ENCODE measurements at places on chromosomes 7 and 10. TPM values are rescaled to one million over a fixed set of nuclear protein-coding genes. Genes with fewer than 3 reads are reported as not detected.
A peak's percentile ranks its signal among the peaks of the same experiment; 100 is the strongest.

DNA sequence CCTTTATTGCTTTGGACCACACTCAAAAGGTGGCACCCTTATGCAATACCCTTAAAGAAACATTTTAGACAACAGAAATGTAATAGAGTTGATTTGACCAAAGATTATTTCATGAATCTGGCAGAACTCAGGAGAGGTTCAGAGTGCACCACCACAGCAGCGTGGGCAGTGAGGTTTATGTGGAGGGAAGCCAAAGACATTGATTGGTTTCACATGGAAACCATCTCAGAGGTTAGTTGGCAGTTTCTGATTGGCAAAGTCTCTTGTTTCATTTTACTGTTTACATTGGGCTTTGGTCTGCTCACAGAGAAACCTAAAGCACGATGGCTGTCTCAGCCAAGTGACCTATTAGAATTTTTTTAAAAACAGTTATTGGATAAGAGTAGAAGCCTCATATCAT is 101.3 kb downstream of the SDHAF3 start:
- DNase-seq = no peak

DNA sequence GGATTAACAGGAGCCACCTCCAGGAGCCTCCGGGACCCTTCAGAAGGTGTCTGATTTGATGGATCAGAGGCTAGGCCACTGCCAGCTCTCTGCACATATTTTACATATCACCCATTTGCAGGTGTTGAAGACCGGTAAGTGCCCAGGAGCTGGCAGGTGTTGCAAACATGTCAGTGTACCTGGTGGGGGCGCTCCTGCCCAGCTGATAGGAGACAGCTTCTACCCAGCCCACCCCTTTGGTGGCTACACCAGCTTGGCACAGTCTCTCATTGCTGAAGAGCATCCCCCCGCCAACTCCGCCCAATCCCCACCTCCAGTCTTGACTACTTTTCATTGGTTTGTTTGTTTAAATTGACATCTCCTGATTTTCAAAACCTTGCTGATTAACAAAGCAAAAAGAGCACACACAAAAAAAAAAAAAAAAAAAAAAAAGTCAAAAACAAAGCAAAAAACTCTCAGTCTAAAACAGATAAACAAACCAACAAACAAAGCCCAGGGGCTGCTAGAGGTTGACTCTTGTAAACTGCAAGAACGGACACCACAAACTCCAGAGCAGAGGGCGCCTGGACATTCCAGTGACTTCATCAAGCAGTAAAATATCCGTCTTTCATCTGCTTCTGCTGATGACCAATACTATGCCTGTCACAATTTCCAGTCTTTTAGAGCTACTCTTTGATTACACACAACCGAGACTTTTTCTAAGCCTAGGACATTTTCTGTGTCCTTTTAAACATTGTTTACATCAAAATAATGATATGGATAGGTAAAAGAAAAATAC is 275.3 kb downstream of the NRG3 start:
- no peak for DNase-seq

- peak; percentile 90 for DNase-seq
Measured at GRCh38 chr10:103192451-103193106, 493 bp downstream of the NT5C2 start.

- DNase-seq = no peak
Measured at GRCh38 chr7:15016766-15017165, 114.2 kb upstream of the DGKB start.

DNA sequence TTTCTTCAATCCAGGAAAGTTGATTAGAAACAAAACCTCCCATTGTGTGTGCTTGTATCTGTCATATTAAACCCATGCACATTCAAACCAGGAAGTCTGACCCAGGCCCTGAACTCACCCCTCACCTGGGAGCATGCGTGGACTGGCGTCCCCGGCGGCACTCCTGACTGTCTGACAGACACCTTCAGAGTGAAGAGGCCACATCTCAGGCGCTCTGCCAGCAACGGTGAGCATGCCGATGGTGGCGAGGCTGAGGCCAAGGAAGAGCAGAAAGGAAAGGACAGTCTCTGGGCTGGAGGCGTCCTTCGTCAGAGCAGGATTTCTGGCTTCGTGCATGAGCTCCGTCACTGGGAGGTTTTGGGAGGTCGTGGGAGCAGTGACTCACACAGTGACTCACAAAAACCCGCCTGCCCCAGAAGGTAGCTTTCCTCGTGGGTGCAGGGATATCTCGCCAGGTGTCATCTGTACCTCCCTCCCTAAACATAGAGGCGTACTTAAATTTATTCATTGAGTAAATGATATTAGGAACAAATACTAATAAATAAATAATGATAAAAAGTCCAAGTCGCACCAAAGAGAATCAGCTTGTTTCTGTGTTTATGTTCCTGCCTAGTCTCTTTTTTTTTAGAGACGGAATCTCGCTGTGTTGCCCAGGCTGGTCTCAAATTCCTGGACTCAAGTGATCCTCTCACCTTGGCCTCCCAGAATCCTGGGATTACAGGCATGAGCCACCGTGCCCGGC is 13.5 kb downstream of the IQCE start:
- DNase-seq = no peak

DNA sequence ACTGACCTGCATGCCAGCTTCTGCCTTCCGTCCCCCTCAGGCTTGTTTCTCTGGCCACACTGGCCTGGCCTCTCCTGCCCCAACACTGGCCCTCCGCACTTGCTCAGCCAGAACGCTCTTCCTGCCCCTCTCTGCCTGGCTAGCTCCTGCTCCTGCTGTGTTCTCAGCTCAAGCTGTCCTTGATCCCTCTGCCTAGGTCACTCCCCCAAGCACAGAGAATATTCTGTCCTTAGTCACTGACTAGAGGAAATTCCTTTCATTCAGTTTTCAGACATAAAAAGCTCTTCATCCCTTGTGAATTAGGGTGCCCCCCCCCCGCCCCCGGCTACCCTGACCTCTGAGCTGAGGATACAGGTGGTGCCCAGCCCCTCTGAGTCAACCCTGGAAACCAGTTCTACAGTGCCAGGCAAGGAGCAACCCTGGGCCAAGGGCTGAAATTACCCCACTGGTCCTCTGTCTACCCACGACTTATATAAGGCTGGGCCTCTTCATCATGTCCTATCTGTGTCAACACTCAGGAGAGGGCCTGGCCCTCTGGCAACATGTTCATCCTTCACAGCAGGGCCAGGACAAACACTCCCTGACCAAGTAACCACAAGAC is 6.6 kb upstream of the SGPL1 start:
- no peak for DNase-seq

- DNase-seq = no peak
Measured at GRCh38 chr10:83978681-83979383, 160.5 kb upstream of the GHITM start.

- no peak for DNase-seq
Measured at GRCh38 chr10:128078136-128078969, 47.9 kb downstream of the MKI67 start.

DNA sequence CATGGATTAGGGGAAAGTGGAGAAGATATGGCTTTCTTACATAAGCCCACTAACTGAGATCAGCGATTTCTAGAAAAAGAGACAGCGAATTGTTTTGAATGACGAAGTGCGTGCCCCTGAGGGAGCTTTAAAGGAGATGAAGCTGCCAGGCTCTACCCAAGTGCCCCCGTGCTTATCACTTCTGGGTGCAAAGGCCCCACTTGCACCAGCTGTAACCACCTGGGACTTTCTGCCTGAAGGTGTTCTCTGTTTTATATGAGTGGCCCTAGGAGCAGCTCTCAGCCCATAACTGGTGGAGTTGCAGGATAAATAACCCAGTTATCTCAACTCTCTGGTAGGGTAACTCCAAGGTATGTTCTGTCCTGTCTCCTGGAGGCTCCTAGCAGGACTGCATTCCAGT is 20.4 kb upstream of the CARD11 start:
- no peak for DNase-seq

- DNase-seq = no peak
Measured at GRCh38 chr10:71432101-71432905, 35.6 kb downstream of the CDH23 start.

DNA sequence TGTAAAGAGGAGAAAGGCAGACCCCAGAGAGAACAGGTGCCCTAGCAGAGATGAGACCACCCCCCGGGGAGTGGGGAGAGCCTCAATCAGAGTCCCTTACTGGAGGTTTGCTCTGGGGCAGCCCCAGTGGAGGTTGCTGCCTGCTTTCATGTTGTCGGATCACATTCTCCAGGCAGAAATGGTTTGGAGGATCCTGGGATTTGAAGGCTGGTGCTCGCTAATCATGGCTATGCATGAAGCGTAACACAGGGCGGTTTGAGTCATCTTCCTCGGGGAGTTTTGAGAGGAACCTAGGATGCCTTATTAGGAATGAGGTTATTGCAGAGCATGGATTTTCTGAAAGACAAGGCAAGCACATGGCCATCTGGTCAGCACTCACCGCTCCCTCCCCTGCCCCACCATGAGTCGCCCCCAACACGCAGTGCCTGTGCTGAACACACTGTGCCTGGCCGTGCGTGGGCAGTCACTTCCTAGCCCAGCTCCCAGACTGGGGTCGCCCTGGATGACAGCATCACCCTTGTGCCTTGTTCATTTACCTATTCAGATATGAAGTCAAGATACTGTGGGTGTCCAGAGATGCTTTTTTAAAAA is 319.9 kb downstream of the DPP6 start:
- DNase-seq = no peak

- DNase-seq = no peak
Measured at GRCh38 chr7:29878081-29878688, 71.9 kb downstream of the WIPF3 start.

- DNase-seq = no peak
Measured at GRCh38 chr10:51748959-51749358, 49.6 kb upstream of the CSTF2T start.

- DNase-seq = no peak
Measured at GRCh38 chr7:27579565-27579964, 83.1 kb downstream of the HIBADH start.

- no peak for DNase-seq
Measured at GRCh38 chr10:97891497-97892167, 42.0 kb downstream of the GOLGA7B start.

DNA sequence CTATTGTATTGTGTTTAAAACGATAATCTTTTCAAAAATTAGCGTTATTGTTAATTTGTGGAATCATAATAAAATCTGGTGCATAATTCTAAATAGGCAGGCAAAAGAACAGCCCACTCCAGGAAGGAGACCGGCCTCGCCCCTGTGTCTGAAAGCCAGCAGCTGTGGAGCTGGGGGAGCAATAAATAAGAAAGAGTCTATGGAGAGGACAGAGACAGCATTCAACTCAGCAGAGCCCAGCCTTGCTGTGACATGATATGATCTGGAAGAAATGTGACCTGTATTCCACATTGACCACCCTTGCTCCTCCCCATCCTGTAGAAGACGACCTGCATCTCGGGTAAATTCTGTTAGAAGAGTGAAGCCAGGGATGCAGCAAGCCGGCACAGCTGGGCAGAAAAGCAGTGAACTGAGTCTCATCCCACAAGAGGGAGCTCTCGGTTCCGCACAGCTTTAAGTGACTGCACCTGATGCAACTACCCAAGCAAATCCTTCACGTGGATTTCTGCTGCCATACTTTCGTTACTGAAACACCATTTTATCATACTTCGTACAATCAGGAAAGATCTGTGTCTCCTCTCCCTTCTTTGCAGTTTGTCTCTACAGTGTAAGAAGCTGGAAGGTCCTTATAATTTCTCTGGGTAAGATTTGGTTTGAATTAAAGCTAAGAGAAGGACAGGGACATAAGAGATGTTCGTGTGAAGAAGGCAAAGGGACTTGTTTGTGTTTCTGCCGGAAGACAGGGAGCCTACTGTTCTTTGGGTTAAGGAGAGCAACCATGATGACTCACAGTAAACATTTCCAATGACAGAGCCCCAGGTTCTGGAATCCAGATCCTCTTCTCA is 427.1 kb downstream of the GPAM start:
- peak; percentile 27 for DNase-seq

GRCh38 chr7:155829796-155830470 is 17.7 kb upstream of the SHH start:
- peak; percentile 15 for DNase-seq

- peak; percentile 65 for DNase-seq
Measured at GRCh38 chr7:66099551-66100407, 14.9 kb upstream of the CRCP start.

GRCh38 chr7:13852281-13852968 is 137.0 kb downstream of the ETV1 start:
- DNase-seq = no peak

DNA sequence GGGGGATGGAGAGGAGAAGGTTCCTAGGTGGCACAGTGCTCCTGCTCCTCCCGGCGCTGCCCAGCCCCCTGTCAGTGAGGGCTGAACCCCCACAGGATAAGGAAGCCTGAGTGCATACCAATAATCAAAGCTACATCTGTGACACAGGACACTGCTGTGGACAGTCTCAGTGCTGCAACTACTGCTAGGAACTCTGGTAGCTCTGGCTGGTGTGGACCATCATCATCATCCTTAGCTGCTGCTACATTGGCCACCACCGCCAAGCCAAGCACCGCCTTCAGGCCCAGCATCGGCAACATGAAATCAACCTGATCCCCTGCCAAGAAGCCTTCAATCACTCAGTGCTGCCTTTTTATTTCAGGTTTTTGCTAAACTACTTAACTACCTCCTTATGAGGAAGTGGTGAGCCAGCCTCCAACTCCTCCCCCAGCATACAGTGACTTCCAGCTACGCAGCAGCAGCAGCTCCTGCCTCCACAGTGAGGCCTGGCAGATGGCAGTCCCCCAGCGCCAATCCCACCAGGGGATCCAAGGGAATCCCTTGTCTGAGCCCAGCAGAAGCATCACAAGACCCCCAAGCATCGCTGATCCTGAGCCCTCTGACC is 32.1 kb upstream of the SLC26A4 start:
- no peak for DNase-seq

DNA sequence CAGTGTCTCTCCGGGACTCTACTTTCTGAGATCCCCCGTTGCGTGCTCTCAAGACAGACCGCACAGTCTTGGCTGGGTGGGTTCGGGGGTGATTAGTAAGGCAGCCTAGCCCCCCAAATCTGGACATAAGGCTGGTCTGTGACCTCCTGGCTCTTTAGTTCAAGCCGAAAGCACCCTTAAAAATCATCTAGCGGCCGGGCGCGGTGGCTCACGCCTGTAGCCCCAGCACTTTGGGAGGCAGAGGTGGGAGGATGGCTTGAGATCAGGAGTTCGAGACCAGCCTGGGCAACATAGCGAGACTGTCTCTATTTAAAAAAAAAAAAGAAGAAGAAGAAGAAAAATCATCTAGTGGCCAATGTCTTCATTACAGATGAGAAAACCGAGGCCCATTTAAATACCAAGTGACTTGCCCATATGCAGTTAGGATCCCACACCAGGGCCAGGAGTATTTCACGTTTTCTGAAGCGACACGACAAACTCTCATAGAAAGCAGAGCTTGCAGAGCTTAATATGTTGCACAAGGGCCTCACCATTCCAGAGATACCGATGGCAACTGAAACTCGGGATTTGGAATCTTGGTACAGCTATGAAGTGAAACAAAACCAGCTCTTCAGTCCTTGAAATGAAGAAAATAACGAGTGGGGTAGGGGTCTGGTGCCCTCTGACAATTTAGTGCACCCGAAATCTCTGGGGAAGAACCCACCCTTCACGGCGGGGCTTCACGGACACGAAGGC is 703 bp upstream of the HILPDA start:
- DNase-seq = no peak

HABP2 gene
- not detected for polyA plus RNA-seq

MAT1A gene
- polyA plus RNA-seq = not detected

SPAM1 gene
- polyA plus RNA-seq = not detected

TRIL gene
- 0.53 TPM for polyA plus RNA-seq

RBM20 gene
- polyA plus RNA-seq = 29.9 TPM

WNT8B gene
- polyA plus RNA-seq = not detected
